ENCODE measurements at places on chromosomes 7 and 10.
A peak's percentile ranks its signal among the peaks of the same experiment; 100 is the strongest.

DNA sequence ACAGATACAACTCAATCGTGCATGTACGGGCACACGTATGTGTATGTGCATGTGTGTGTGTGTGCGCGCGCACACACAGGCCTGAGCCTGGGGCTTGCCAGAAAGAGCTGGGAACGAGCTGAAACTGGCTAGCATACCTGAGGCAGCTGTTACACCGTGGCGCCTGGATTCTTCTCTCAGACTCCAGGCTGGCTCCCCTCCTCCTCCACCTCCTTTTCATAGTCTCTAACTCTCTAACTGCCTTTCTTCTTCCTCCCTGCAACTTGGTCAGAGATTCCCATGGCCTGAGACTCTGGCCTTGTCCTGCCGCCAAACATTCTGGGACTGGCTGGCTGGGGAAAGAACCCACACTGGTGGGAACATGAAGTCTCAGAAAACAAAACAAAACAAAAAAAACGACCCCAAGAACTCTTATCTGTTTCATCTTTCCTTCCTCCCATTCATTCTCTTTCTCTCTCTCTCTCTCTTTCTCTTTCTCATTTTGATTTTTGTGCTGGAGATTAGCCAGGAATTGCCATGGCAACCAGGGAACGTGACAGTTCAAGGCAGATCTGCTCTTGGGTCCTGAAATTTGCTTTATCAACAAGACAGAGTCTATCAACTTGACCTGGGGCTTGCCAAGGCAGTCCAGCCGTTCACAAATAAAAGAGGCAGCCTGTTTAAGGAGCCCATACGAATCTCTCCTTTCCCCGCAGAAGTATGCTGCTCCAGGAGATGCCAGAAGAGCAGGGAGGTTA is 76.8 kb upstream of the SEM1 start:
- no peak for DNase-seq

GRCh38 chr10:98062424-98062823 is 32.0 kb upstream of the CRTAC1 start:
- DNase-seq, result no peak

- no peak for DNase-seq
Observed at GRCh38 chr7:112416127-112416526, 34.1 kb upstream of the IFRD1 start.

GRCh38 chr7:1533255-1533546 is 2.7 kb downstream of the MAFK start:
- no peak for DNase-seq

GRCh38 chr10:128729910-128730420 is 603.7 kb upstream of the MKI67 start:
- DNase-seq, result no peak

DNA sequence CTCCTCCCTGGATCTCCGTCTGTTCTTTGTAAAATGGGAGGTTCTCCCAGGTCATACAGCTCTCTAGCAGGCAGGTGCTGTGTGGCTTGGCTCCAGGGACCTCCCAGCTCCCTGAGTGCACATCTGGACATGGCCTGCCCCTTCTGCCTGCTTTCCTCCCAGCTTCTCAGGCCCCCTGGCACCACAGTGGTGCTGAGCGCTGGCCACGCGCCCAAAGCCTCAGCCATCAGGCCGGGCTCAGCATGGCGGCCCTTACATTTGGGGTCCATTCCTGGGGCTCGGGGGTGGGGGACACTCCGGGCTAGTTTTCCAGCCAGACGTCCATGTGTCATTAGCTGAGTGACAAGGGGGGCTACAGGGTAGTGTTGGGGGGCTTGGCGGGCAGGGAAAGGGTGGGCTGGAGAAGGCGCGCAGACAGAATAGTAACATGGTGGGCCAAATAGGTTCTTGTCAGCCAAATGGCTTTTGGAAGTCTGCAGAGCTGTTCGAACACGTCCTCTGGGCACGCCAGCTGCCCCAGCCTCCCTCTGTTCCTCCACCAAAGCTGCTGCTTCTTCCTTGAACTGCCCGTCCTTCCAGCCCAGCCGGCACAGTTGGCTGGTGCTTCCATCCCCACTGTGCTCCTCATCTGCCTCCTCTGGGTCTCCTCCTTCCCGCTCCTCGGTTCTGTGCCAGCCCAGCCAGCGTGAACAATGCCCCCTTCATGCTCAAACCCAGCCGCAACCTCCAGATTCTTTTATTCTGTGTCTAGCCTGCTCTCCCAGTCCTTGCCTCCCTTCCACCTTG is 65.9 kb downstream of the GOLGA7B start:
- no peak for DNase-seq

- no peak for DNase-seq
Observed at GRCh38 chr7:17601921-17602320, 303.5 kb downstream of the AHR start.

- DNase-seq, result no peak
Observed at GRCh38 chr10:132613566-132614348, 76.2 kb downstream of the INPP5A start.

DNA sequence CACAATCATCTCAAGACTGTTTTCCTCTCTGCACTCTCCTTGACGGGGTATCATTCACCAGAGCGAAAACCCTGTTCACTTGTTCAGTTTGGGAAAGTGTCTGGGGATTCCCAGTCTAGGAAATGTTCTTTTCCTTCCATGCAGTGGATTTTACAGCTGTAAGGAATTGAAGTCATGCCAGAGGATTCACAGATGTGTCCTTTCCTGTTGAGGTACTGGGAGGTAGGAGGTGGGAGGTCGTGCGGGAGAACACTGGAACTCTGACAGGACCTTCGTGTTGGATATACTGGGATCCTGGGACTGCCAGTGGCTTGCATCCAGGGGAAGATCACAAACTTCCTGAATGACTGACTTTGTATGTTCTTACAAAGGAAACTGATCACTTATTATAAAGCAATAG is 185.5 kb downstream of the BMPER start:
- DNase-seq, result no peak

- DNase-seq, result peak; percentile 16
Observed at GRCh38 chr10:15035385-15036301, 8.1 kb upstream of the OLAH start.

DNA sequence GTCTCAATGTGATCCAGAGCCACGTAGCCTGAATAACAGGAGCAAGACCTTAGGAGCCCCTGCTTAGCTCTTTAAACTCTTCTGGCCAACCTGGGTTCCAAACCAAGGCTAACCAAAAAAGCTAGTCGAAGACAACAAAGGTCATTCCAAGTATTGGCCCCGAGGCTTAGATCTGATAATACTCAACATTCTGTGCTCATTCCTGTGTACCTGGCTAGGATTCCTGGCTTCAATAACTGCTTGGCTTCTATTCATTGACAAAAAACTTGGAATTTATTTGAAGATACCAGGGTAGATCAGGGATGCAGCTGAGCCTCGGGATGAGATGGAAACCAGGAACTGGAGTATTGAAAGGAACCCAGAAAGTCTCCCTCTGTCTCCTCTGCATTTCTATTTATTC is 4.1 kb upstream of the SGMS1 start:
- DNase-seq, result no peak

GRCh38 chr10:73217628-73218027 is 29.4 kb downstream of the DNAJC9 start:
- DNase-seq, result no peak

- no peak for DNase-seq
Observed at GRCh38 chr7:121639705-121640104, 233.3 kb upstream of the PTPRZ1 start.

DNA sequence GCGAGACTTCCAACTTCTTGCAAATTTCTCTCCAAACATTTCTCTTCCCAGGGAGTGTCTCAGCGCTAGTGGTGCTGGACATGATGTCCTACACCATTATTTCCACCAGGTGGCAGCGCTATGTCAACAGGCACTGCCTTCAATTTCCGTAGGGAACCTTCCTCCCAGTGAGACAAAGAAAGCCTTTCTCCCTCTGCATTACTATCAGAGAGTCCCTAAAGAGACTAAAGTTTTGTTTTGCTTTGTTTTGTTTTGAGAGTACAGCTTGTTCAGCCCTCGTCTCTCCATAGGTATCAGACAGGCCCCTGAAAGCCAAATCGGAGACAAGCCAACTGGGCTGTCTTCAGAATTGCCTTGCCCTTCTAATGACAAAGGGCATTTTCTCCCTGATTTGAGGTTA is 44.2 kb upstream of the GGCT start:
- peak; percentile 71 for DNase-seq

DNA sequence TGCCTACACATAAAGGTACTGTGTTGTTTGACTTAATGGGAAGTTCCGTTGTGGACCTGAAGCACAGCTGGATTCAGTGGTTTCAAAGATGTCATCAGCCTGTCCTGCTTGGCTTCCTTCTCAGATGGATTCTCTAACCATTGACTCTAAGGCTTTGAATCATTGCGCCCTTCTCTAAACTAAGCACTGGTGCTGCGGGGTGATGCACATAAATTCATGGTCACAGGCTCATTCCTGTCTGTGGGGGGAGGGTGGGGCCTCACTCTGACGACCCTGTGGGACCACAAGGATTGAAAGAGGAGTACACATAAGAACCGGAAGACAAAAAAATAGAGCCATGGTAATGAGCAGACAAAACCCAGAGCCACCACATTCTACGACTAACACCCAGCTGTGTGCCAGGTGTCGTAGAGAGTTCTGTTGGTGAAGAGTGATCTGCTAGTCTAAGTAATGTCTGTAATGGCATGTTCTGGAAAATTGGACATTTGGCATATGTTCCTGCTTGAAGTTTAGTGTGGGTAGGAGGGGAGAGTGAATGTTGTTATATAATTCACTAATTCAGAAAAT is 97.3 kb upstream of the YAE1 start:
- DNase-seq, result no peak

DNA sequence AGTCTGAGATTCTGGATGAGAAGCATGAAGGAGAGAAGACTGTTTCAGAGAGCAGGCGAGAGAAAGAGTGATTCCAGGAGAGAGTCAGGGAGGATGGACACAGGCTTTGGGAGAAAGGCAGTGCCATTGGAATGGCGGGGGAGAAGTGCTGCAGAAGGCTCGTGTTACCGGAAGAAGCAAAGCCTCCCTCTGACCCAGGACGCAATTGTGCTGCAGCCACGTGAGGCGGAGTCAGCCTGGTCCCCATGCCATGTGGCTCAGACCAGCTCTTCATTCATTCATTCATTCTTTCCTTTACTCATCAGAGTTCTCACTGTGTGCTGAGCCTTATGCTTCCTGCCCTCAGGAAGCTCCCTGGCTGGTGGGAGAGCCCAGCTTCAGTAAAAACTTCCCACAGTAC is 49.2 kb upstream of the COL13A1 start:
- no peak for DNase-seq

GRCh38 chr10:112649006-112649821 is 202.2 kb downstream of the VTI1A start:
- no peak for DNase-seq

GRCh38 chr10:68359189-68359588 is 26.5 kb upstream of the PBLD start:
- DNase-seq, result no peak

- peak; percentile 33 for DNase-seq
Observed at GRCh38 chr10:17001961-17002749, 127.5 kb downstream of the CUBN start.

DNA sequence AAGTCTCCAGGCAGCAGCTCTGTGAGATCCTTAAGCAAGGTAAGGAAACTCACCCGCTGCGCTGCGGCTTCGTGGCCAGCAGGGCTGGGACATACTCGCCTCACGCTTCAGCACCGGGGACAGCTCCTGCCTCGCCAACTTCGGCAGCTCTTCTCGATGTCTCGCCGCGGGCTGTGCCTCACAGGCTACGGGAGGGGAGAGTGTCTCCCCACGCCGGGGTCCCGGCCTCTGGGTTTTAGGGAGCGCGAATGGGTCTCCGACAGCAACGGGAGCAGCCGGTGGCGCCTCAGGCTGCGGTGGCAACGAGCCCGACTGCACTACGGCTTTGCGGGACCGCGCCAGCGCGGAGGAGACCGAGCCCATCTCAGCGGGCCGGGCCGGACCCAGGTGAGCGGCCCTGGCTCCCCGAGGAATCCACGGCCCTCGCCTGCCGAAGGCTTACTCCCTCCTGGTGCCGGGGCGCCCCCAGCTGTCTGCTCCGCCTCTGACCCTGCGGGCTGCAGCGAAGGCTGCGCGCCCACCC is 62.4 kb downstream of the LSM5 start:
- peak; percentile 19 for DNase-seq

GRCh38 chr10:68721673-68722335 is 765 bp downstream of the CCAR1 start:
- no peak for DNase-seq

- no peak for DNase-seq
Observed at GRCh38 chr7:50226669-50227068, 77.8 kb upstream of the IKZF1 start.

DNA sequence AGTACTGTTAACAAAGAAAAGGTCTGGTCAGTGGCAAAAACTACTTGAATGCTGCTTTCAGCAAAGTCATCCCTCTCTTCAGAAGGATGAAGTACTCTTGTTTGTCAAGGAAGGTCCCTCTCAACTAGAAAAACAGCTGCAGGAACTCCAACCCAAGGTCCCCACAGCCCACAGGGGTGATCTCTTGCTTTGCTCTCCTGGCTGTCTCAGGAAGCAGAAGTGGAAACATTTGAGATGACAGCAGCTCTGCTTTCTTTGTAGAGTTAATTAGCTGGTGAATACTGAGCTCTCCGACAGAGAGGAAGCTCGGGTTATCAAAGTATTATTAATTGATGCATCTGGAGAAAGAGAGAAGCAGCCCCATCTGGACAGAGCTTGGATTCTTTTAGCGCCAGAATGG is 25.4 kb upstream of the LRGUK start:
- DNase-seq, result no peak

GRCh38 chr7:151853896-151854719 is 22.8 kb downstream of the PRKAG2 start:
- DNase-seq, result no peak

- DNase-seq, result no peak
Observed at GRCh38 chr10:97004591-97004990, 172.5 kb downstream of the LCOR start.

GRCh38 chr7:1555046-1555812 is 776 bp downstream of the TMEM184A start:
- peak; percentile 89 for DNase-seq

DNA sequence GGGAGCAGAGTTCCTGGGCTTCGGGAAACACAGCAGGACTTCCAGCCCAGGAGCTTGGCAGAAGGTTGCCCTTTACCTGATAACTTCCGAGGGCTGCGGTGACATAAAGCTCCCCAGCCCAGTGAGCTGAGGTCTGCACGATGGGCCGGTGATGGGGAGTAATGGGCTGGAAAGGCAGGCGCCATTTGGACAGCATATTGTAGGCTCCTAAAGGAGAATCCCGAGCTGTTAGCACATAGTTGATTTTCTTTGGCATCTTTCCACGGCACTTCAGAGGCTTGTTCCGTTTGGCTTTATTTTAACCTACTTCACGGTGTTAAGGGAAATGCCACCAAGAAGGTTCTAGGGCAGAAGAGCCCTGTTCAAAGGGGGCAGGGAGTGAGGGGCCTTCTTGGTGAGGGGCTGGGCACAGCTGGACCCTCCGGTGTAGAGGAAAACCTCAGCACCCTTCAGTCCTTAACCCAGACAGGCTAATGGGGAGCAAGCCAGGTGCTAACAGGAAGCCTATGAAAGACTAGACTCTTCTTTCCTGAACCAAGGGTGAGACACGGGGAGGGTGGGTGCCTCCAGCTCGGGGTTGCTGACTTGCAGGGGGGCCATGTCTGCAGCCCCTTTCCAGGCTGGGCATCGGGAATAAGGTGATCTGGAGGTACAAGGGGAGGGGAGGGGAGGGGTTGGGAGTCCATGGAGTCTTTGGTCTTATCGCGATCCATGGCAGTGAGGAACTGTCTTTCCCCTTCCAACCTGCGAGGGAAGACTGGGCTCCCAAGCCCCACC is 347.7 kb downstream of the GLRX3 start:
- no peak for DNase-seq
